ENCODE measurements at places on chromosomes 6 and 20. TPM values are rescaled to one million over a fixed set of nuclear protein-coding genes. Genes with fewer than 3 reads are reported as not detected.

- no peak for DNase-seq
Observed at GRCh38 chr20:60073504-60073903, 115.3 kb downstream of the CDH26 start.

GRCh38 chr6:151007076-151007475 lies 141.6 kb downstream of the MTHFD1L start:
- DNase-seq, result no peak

Gene PLN
- 4.4 TPM for polyA plus RNA-seq

- DNase-seq, result no peak
Observed at GRCh38 chr6:2802521-2803060, 37.4 kb downstream of the WRNIP1 start.

- DNase-seq, result no peak
Observed at GRCh38 chr6:134491477-134491876, 173.6 kb upstream of the SGK1 start.

DNA sequence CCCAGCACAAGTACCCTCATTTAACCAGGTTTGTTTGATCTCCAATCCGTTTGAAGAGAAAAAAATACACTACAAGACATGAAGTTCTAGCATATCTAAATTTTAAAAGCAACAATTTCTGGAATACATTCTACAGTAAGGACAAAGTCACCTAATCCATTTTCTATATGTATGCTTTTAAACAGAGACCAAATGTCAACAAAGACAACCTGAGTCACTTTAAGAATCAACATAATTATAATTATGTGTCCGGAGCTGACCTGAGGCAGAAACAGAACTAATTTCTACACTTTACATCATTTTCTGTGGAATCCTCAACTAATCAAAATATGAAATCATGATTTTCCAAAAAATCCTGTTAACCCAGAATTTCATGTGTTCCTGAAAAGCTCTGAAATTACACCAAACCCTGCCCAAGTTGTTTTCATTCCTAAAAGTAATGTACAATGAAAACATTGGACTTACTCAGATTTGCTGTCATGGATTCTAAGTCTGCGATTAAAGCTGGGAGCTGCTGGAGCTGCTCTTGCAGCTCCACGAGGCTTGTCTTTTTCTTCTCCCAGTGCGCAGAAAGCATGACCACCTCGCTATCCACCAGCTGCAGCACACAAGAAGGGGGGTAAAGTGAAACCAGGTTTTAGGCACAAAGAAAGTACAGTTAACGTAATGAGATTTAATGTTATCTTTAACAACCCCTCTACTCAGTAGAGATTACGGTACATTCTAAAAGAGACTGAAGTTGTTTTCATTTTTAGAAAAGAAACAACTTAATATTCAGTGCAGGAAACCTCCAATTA lies 35.8 kb downstream of the DTNBP1 start:
- no peak for DNase-seq

DNA sequence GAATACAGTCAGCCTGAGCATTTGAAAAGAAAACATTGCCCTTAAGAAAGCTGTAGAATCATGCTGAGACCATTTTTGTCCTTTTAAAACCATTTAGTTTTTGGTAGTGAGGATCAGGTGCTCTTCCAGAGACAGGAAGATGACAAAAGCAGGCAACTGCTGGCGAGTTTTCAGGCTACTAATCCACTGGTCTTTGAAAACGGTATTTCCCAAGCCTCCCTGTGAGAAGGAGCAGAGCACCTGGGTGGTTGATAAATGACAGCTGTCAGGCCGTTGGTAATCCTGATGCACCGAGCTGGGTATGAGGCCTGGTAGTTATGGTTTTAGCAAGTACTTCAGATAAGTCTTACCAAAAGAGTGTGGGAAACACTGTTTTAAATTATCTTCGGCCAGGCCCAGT lies 10.1 kb upstream of the SEC63 start:
- DNase-seq, result no peak

- no peak for DNase-seq
Observed at GRCh38 chr20:3093861-3094361, 9.4 kb upstream of the AVP start.

Gene SPATA25
- polyA plus RNA-seq, result 2.7 TPM

GRCh38 chr6:152418551-152418950 lies 218.6 kb downstream of the SYNE1 start:
- DNase-seq, result no peak

DNA sequence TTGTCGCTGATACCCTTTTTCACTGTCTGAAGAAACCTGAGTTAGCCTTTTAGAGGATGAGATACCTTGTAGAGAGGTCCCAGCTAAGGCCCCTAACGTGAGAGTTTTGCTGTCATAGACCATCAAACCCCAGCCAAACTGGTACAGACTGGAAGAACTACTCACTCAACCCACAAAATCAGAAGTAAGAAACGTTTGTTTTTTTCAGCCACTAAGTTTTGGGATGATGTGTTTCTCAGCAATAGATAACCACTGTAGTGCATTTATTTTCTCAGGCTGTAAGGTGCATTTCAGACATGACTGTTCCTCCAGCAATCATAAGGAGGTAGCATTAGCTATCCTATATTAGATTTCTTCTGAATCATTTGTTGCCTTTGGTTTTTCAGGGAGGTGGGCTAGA lies 407.3 kb upstream of the FLRT3 start:
- DNase-seq, result no peak

GRCh38 chr6:104459543-104459942 lies 400.2 kb downstream of the HACE1 start:
- DNase-seq, result no peak

DNA sequence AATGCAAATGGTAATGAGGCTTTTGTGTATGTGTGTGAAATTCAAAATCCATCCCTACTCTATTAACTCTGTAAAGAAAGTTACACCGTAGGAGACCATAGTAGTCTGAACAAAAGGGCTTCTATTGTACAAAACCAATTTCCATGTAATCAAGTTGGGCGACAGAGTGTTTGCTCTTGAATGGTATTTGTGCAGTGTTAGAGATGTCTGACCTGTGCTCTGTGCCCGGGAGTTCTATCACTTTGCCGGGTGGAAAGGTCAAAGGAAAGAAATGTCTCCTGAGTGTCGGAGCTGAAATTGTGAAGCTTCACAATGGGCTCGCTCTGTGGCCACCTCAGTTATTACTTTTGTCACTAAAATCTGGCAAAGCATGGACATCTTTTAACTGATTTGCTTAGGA lies 312.0 kb downstream of the SAMD5 start:
- DNase-seq, result no peak

DNA sequence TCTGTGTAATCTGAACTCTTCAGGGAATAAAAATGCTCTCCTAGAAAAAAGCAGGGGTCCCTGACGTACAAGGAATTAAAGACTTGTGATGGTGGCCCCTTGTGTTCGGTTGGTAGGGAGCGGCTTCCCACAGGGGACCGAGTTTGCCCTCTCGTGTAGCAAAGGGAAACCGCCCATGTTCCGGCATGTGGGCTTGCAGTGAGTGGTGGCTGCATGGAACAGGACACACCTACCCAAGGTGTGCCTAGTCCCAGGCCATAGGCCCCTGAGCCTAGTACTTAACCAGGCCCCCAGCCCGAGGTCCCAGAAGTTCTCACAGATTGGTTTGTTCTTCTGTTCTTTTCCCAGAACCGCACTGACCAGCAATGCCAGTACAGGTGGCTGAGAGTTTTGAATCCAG lies 15.5 kb downstream of the MYBL2 start:
- DNase-seq, result no peak

DNA sequence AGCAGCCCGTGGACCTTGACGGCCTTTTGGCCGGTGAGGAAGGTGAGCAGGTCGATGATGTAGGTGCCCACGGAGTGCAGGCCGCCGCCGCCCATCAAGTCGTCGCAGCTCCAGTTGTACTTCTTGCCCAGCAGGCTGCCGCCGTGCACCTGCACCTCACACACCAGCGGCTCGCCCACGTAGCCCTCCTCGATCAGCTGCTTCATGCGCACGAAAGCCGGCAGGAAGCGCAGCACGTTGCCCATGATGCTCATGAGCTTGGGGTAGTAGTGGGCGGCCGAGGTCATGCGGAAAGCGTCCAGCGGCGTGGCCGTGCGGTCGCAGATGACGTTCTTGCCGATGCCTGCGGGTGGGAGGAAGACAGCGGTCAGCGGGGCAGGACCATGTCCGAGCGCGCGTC lies 37.0 kb upstream of the TBC1D7 start:
- DNase-seq, result no peak

Gene PAK5
- 0.32 TPM for polyA plus RNA-seq

Gene ITCH
- 51.3 TPM for polyA plus RNA-seq

Gene TRIM10
- polyA plus RNA-seq, result 0.39 TPM

DNA sequence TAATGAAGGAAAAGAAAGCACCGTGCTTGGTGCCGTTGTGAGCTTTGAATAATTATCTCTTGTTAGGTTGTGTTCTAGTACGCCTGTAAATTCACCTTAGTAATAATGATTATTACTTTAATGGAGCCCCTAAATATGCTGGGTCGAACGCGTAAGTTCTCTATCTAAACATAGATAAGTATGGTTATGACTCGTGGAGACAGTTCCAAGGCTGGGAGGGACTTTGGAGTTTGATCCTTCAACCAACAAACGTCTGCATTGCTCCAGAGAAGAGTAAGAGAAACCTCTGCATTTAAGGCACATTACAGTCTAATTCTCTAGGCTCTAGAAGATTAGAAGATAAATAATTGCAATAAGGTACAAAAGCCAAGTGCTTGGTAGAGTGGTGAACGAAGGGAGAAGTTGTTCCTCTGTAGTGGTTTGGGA lies 514 bp downstream of the ACOT13 start:
- no peak for DNase-seq

DNA sequence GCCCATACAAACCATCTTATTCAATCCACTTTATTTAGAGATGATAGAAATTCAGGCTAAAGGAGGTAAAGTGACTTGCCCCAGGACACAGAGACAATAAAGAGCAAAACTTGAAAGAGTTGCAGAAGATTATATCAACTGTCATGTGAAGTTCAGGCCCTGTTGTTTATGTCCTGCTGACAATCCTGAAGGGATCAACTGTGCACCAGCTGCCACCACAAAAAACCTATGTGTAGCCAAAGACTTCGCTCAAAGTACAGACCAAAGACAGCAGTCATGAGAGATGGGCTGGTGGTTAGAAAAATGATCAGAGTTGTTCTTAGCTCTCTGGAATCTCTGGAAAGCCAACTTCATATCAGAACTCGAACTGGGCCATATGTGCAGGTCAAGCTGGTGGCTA lies 16.0 kb upstream of the CITED2 start:
- no peak for DNase-seq

Gene KCNB1
- 0.39 TPM for polyA plus RNA-seq

DNA sequence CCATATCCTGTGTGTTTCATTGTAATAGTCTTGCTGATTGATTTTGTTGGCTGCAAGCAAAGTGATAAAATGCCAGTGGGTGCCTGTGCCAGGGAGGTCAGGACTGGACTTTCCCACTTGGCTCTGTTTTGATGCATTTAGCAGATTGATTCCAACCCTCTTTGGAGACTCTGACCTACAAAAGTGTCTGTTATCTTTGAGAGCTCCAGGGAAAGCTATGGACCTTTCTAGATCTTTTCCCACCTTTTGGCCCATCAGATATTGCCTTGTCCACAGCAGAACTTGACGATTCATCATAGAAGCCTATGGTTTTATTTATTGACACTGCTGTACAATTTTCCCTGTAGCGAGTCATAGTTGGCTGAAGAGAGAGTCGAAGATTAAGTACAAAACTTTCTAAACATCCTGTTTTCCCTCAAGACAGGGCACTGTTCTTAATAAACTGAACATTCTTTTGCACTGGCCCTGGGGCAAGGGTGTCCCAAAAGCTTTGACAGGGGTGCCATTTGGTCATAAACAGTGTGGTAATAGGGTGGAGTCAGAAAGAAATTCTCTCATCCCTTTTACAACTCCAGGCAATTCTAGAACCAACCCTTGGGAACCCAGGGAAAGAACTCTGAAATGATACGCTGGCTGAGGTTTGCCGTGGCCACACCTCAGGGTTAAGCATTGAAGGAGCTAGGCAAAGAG lies 53.7 kb downstream of the E2F3 start:
- DNase-seq, result no peak

DNA sequence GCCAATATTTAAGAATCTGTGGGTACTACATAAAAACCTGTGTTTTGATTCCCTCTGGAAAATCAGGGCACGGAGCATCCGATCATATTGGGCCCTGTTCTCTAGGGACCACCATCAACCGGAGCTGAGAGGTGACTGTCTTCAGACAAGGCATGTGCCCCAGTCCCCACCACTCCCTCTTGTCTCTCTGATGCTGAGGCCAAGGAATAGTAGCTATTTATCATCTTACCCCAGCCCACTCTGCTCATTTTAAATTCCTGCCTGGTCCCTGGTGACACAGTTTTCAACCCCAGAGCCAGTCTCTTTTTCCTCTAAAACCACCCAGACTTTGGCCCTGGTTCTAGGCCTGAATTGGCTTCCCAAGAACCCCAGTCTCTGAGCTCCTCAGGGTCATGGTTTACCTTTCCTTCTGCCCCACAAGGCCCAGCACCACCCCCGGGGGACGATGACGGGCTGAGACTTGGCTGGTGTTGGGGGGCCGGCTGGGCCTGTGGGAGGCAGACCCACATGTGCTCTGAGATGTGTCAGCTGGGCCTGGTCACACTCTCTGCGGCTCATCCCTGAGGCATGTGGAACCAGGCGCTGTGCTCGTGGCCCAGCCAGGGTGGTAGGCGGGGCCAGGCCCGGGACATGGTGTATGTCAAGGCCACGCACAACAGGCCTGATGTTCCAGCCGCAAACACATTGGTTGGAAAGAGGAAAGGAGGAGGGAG lies 114.4 kb downstream of the CEBPB start:
- DNase-seq, result no peak

Gene AURKA
- 20.0 TPM for polyA plus RNA-seq

- no peak for DNase-seq
Observed at GRCh38 chr6:91694016-91694654, 1107.3 kb upstream of the MAP3K7 start.

DNA sequence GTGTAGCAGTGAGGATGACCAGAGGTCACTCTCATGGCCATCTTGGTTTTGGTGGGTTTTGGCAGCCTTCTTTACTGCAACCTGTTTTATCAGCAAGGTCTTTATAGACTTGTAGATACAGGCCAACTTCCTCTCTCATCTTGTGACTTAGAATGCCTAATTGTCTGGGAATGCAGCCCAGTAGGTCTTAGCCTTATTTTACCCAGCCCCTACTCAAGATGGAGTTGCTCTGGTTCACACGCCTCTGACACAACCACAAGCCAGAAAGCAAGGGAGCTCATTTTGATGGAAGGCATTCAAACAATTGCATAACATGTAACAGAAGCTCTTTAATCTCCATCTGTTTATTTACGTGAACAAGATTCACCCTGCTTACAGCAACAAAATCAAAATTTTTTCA lies 492.0 kb upstream of the SULF2 start:
- DNase-seq, result no peak

DNA sequence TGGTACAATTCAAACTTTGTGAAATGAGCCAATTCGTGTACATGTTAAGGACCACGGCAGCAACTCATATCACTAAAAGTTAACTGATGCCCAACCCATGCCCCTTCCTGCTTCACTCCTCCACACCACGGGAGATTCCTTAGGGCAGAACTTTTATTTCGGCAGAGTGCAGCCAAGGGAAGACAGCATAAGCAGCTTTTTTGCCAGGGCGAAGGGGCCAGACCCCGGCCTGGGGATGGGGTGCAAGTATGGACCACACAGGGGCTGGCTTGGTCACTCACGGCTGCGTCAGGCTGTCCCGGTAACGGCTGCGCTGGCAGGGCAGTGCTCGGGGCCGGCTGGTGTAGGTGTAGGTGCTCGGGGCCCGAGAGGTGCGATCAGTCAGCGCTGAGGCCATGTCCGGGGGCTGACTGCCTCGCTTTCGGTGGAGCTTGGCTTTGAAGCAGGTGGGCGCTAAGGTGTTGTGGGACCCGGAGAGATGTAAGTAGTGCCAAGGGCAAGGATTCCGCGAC lies 792 bp downstream of the RSPH3 start:
- no peak for DNase-seq

GRCh38 chr20:13202565-13202964 lies 18.5 kb upstream of the ISM1 start:
- DNase-seq, result no peak

Gene ARMH2
- not detected for polyA plus RNA-seq

- no peak for DNase-seq
Observed at GRCh38 chr20:35517125-35517524, 12.3 kb downstream of the C20orf173 start.

Measured in renal cortex interstitium (tissue), 15 donors.